ENCODE measurements at places on chromosomes 16 and 17. TPM values are rescaled to one million over a fixed set of nuclear protein-coding genes. Genes with fewer than 3 reads are reported as not detected.

The YPEL2 gene
- 18.8 TPM for polyA plus RNA-seq

The EMC6 gene
- polyA plus RNA-seq, result 81.8 TPM

The ALDH3A1 gene
- polyA plus RNA-seq, result not detected

The FAM20A gene
- not detected for polyA plus RNA-seq

The TELO2 gene
- polyA plus RNA-seq, result 37.4 TPM

The PABPN1L gene
- polyA plus RNA-seq, result not detected
